ENCODE measurements at places on chromosomes 5 and 9.

DNA sequence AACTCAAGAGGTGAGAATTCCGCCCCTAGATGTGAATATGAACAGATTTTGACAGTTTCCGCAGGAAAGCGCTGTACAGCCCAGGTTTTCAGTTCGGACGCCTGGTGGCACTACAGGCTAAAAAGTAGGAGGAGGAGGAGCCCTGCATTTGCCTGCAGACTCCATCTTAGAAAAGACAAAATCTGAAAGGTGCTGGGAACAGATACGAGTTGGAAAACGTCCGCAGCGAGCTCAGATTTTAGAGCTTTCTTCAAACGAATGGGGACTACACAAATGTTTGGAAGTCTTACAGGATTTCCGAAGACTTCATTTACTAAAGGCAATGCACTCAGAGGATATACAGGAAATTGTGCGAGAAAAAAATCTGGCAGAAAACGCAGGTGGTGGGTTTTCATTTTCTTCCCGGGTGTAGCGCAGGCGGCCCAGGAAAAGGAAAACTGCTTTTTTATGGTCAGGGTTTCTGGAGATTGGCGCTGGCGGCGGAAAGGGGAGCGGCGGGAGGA is 9.9 kb upstream of the PCDHB2 start:
- DNase-seq: peak; percentile 69

DNA sequence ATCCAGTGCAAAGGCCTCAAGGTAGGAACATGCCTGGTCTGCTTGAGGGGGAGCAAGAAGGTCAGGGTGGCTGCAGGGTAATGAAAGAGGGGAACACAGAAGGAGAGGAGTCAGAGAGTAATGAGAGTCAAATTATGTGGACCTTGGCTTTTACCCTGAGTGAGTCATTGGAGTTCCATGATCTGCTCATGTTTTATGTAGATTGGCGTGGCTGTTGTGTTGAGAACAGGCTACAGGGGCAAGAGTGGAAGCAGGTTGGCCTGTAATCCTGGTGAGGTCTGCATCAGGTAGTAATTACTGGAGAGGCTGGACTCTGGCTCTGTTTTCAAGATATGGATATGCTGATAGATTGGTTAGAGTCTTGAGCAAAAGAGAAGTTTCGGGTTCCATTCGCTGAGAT is 177.7 kb upstream of the NR3C1 start:
- no peak for DNase-seq

- DNase-seq: no peak
Measured at GRCh38 chr5:165134155-165134554, 1628.7 kb downstream of the MAT2B start.

- no peak for DNase-seq
Measured at GRCh38 chr9:117377046-117377445, 37.8 kb downstream of the ASTN2 start.

DNA sequence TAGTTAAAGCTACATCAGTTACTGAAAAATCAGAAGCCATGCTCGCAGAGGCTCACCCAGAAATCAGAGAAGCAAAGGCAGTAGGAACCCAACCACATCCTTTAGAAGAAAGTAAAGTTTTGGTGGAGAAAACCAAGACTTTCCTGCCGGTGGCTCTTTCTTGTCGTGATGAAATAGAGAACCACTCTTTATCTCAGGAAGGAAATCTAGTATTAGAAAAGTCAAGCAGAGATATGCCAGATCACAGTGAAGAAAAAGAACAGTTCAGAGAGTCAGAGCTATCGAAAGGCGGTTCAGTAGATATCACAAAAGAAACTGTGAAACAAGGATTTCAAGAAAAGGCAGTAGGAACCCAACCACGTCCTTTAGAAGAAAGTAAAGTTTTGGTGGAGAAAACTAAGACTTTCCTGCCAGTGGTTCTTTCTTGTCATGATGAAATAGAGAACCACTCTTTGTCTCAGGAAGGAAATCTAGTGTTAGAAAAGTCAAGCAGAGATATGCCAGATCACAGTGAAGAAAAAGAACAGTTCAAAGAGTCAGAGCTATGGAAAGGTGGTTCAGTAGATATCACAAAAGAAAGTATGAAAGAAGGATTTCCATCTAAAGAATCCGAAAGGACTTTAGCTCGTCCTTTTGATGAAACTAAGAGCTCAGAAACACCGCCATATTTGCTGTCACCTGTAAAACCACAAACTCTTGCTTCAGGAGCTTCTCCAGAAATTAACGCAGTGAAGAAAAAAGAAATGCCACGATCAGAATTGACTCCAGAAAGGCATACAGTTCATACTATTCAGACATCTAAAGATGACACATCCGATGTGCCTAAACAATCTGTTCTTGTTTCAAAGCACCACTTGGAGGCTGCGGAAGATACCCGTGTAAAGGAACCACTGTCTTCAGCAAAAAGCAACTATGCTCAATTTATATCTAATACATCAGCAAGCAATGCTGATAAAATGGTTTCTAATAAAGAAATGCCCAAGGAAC is 47.2 kb downstream of the CMYA5 start:
- DNase-seq: no peak

GRCh38 chr9:98368366-98369065 is 113.1 kb upstream of the TBC1D2 start:
- DNase-seq: no peak

- peak; percentile 23 for DNase-seq
Measured at GRCh38 chr9:13956107-13956506, 357.8 kb downstream of the NFIB start.

DNA sequence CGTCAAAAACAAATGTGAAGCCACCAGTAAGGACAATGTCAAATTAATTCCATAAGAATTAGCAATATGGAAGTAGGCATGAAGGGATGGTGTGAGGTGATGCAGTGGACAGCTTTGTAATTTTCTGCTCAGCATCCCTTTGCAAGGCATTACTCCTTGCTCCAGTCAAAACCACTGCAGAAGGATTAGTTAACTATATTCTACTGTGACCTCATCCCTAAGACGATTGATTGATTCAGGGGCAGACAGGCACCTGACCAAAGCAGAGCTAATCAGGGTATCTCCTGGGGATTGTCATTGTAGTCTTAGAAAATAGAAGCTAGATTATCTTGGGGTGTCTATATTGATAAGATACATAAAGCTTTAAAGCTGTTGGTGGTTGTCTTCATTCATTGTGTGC is 98.7 kb downstream of the NMUR2 start:
- DNase-seq: no peak

GRCh38 chr5:79809743-79810142 is 120.1 kb downstream of the CMYA5 start:
- DNase-seq: no peak

- no peak for DNase-seq
Measured at GRCh38 chr9:110947491-110948044, 90.7 kb downstream of the LPAR1 start.

DNA sequence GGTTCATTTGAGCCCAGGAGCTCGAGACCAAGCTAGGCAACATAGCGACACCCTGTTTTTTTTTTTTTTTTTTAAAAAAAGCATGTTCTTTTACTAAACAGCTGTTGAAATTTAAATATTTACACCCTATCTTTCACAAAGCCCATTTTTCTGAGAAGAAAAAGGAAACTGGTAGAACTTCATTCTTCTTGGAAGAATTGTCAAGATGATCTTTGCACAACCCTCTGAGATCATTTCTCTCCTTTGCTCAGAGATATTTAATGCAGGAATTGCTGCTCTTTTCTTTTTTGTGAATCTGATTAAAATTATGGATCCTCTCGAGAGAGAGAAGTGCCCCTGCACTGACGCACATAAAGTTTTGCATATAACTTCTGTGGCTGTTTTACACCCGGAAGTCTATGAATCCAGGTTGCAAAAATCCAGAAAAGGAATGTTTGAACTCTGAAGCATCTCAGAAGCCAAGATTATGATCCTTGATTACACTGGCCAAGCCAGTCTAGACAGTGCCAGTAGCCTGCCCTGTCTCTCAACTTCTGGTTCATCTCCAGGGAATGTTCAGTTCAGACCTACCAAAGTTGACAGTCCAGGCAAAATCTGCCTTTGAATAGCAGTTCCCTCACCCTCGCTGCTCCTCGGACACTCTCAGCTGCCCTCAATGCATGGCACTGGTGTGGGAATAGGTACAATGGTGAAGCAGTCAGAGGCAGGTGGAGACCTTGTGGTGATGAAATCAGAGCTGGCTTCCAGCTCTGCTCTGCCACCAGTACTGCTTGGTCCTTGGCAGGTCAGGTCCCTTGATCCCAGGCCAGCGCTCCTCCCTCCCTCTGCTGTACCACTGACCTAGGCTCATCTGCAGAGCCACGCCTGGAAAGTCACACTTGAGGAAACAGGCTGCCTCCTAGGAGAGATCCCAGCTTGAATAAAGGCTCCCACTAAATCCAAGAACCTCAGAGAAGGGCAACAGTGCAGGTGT is 13.3 kb upstream of the SLC31A2 start:
- DNase-seq: no peak

DNA sequence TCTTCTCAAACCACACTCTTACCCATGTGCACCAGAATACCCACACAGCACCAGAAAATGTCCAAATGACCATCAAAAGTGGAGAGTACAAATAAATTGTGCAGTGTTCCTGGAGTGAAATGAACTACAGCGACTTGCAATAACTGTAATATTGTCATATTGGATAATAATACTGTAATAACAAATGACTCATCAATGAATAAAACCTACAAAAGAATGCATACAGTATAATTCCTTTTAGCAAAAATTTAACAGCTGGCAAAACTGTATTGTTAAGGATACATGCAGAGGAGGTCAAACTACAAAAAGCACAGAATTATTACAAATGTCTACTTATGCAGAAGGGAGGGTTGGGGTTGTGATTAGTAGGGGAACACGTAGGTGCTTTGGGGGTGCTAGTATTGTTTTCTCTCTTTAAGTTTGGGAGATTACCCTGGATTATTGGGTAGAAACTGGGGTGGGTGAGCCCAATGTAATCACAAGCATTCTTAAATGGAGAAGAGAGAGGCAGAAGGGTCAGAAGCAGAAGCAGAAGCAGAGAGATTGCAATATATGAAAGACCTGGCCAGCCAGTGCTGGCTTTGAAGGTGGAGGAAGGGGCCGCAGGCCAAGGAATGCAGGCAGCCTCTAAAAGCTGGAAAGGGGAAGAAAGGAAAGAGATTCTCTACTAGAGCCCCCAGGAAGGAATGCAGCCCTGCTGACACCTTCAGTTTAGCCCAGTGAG is 21.8 kb downstream of the IRF1 start:
- DNase-seq: no peak

GRCh38 chr5:107285772-107286171 is 385.0 kb downstream of the EFNA5 start:
- no peak for DNase-seq

DNA sequence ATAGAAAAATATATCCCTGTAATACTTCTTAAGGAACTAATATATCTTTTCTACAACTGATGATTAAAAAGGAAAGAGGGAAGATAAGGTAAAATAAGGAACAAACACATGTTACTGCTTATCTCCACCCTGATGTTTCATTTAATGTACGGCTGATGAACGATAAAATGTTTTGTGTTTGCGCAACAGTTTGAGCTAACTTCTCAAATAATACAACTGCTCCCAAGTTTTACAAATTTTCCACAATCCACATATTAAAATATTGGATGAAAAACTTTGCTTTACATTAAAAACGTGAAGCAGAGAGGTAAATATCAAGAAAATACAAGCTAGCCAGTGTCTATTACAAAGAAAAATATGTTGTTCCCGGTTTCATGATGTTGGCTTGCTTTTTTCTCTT is 21.0 kb upstream of the CSNK1G3 start:
- DNase-seq: no peak

GRCh38 chr5:170541146-170541769 is 37.4 kb downstream of the KCNIP1 start:
- peak; percentile 24 for DNase-seq

DNA sequence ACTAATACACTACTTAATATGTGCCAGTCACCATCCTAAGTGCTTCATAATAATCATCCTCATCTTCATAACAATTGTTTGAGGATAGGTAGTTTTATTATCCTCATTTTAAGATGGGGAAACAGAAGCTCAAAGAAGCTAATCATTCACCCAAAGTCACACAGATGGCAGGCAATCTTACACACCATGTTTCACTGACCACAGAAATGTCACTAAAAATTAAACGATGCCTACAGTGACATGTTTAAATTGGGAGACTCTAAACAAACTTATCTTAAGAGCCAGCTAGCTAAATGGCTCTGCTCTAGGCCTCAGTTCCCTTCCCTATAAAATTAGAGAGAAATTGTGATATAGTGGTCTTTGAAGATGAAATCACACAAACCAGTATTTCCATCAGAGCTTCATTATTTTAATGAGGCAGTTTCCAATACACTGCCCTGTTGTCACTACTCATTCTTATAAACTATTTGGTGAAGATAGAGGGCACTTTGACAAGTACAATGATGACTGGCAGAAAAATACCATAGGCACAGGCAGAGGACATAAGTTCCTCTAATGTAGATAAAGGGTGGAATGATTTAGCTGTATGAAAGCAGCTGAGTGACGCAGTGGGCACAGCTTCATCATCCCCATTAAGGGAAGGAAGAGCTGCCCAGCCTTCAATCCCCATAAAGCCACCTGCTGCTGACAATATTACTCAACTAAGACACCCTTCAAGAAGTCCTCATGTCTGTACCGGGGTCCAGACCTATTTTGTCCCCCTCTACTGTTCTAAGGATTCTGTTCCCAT is 224.1 kb downstream of the ACTL7B start:
- no peak for DNase-seq

- DNase-seq: no peak
Measured at GRCh38 chr5:101783241-101784013, 512.7 kb downstream of the SLCO4C1 start.

DNA sequence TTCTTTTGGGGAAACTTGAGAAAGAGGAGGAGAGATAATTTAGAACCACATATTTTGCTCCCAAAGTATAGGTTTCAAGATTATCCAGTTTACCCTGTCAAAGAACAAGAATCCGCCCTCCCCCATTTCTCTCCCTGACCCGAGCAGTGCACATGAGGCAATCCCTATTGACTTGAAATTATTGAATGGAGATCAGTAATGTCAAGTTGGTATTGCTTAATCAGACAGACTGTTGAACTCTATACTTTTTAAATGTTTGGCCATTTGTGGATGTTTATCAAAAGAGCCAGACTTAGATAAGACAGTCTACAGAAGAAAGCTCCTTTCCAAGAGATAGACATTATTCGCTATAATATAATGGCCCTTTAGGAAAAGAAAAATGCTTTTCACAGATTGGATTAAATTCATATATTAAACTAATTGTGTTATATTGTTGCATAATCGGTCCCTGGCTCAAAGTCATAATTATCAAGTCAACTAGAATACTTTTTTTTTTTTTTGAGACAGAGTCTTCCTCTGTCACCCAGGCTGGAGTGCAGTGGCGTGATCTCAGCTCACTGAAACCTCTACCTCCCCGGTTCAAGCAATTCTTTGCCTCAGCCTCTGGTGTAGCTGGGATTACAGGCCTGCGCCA is 5.3 kb downstream of the SLC25A25 start:
- no peak for DNase-seq

GRCh38 chr9:90724112-90724511 is 77.5 kb upstream of the SYK start:
- DNase-seq: peak; percentile 14

GRCh38 chr5:84017523-84018172 is 297.0 kb upstream of the HAPLN1 start:
- peak; percentile 15 for DNase-seq
